ENCODE measurements at places on chromosomes 7 and 10.
A peak's percentile ranks its signal among the peaks of the same experiment; 100 is the strongest.

DNA sequence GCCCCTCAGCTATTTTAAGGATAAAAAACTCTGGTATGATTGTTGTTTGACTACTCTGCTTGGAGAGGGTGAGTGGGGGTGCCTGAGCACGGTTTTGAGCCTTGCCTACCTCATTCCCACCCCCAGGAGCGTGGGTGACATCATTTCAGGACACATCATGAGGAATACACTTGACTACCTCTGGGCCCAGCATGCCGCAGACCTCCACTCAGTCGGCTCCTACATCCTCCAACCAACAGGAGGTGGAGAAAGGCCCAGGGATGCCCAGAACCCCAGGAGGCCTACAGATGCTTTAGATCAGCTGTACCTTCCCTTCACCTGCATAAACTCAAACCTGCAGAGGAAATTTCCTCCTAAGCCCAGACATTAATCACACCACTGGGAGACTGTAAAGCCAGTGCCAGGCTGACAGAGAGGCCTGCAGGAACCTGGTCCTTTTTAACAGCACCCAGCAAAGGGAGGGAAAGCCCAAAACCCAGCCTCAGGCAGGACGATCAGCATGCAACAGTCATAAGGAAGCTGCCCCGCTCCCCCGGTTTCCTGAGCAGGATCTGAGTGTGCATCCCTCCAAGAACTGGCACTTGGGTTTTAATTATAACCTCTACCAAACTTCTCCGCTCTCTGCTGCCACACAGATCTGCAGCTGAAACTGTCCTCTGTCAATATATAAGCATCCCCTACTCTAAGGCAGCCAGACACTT is 61.7 kb upstream of the ZNRF2 start:
- no peak for DNase-seq

GRCh38 chr10:125377368-125377767 is 217.0 kb upstream of the CTBP2 start:
- no peak for DNase-seq

GRCh38 chr10:48821692-48822091 is 117.9 kb downstream of the LRRC18 start:
- no peak for DNase-seq

GRCh38 chr7:42392826-42393225 is 155.8 kb upstream of the GLI3 start:
- no peak for DNase-seq

- no peak for DNase-seq
Measured at GRCh38 chr10:58647376-58648112, 134.9 kb downstream of the BICC1 start.

DNA sequence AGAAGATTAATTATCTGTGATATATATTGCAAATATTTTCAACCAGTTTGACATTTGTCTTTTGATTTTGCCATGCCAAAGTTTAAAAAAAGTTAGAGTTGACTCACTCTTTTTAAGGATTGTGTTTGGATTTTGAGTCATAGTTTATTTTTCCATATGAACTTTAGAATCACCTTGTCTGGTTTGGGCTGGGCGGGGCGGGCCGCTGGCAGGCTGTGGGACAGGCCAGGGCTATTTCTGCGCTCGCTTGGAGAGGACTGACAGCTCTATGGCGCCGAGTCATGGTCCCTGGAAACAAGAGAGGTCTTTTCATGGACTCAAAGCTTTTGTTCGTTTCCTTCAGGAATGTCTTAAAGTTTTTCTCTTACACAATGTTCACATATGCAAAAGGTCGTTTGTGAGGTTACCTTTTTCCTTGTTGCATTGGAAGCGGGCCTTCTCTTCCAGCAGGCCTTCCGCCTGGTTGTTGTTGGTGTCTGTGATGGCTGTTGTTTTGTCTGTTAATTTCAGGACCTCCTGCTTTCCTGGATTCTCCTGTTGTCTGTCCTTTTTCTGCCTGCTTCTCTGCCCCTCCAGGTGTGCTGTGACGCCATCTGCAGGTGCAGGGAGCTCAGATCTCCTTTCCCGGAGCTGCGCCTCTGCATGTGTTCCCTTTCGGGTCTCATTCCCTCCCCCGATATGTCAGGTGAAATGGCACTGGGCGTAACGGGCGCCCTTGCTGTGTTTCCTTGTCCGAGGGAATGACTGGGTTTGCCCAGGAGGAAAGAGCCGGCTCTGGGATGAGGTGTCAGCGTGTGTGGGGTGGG is 53.8 kb downstream of the INPP5A start:
- no peak for DNase-seq

DNA sequence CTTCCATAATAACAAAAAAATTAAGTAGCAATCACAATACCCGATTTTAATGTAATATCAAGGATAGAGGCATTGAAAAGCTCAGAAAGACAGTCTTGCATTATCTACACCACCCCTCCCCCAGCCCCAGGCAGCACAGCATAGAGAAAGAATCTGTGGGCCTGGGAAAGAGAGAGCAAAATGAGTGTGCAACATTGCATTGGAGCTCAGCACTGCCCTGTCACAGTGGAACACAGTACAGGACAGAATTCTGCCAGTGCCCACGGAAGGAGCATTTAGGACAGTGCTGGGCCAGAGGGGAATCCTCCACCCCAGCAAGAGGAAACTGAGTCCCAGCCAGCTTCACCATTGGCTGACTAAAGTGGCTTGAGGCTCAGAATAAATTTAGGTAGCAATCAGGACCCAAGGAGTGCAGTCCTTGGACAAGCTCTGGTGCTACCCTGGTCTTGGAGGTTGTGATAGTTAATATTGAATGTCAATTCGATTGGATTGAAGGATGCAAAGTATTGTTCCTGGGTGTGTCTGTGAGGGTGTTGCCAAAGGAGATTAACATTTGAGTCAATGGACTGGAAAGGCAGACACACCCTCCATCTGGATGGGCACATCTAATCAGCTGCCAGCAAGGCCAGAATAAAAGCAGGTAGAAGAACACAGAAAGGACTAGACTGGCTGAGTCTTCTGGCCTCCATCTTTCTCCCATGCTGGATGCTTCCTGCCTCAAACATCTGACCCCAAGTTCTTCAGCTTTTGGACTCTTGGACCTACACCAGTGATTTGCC is 234.4 kb downstream of the ANK3 start:
- no peak for DNase-seq

DNA sequence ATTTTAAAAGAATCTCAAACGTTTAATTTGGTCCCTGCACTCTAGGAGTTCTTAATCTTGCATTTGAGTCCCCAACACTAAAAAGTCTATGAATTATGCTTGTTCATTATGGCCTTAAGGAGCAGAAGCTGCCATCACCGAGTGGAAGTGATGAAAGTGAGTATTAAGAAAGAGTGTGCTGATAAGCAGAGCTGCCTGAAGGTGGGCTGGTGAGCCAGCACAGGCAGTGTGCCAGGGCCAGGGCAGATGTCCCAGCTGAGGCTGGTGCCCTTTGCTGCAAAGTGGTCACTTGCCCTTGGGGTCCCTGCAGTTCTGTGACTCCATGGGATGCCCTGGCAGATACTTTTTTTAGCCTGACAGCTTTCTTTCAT is 72.9 kb upstream of the LOXL4 start:
- DNase-seq, result no peak

DNA sequence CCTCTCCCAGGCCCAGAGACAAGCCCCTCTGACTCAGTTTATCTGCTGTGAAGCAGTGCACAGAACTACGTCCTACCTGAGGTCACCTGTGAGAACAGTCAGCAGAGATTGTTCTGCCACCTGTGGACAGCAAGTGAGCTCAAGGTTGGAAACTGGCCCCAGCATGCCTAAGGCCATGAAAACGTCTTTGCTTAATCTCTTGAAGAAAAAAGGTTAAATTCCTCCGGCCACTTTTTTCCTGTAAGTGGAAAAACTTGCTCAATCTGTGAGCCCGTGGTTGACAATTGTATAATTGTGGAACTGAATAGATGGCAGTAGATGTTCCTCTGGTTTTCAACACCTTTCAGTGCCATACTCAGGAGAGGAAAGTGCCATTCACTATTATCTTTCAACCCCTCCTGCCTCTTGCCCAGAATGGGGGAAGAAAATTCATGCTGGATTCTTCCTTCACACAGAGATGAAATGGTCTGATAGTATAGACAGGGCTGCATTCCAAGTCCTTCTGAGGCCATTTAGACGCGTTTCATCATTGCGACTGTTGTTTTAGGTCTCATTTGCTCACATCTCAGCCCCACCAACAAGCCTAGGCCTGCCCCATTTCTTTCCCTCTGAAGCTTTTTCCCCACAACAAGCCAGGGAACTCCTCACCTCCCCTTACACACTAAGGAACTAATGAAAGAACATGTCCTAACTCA is 292.9 kb downstream of the FZD1 start:
- DNase-seq, result no peak

GRCh38 chr10:89275383-89275782 is 23.8 kb upstream of the LIPA start:
- no peak for DNase-seq

DNA sequence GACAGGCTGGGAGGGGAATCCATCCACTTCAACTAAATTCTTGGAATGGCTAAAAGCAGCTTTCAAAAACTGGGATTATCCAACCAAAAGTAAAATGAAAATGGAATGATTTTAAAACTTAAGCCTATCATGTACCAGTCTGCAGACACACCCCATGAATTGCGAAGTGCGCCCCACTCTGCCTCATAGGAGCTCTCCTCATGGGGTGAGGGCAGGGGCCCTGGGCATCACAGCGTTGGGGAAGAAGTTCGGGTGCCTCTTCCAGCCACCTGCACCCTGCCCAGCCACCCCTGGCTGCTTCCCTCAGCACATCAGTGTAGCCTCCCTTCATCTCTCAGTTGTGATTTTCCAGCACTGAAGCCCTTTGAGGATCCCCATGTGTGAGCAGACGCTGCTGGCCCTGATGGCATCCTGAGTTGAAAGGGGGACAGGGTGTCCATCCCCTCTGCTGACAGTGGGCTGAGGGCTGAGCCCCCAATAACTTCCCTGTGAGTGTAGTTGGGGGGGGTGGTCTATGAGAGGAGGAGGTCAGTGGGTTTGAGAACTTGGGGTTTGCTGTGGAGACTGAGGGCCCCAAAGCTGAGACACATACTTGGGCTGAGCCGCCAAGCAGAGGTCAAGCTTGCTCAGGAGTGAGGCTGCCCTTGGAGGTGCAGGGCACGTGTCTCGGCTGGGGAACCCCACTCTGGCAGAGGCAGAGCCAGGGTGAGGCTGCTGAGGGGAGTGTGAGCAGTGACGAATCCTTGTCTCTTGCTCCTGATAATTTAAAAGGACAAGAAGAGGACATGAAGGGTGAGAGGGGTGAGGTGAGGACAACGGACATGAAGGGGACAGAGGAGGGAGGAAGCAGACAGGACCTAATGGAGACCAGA is 542.1 kb downstream of the TCERG1L start:
- DNase-seq, result no peak

DNA sequence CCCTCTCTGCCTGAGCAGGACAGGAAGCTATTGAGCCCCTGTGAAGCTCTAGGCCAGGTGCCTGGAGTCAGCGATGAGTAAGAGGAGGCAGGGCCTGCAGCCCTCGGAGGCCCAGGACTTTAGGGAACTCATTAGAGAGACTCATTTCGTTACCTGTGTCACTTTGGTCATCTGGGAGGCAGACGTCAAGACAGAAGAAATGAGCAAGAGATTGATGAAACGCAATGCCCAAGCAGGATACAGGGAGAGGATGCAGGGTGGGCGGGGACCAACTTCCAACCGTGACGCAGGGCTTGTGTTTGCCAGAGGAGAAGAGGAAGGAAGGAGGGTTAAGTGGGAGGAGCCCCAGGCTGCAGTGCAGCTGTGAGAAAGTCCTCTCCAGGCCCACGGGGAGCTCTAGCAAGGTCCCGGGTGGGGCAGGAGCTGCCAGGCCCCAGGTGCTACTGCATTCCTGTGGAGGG is 26.4 kb upstream of the GNA12 start:
- DNase-seq, result peak; percentile 67

DNA sequence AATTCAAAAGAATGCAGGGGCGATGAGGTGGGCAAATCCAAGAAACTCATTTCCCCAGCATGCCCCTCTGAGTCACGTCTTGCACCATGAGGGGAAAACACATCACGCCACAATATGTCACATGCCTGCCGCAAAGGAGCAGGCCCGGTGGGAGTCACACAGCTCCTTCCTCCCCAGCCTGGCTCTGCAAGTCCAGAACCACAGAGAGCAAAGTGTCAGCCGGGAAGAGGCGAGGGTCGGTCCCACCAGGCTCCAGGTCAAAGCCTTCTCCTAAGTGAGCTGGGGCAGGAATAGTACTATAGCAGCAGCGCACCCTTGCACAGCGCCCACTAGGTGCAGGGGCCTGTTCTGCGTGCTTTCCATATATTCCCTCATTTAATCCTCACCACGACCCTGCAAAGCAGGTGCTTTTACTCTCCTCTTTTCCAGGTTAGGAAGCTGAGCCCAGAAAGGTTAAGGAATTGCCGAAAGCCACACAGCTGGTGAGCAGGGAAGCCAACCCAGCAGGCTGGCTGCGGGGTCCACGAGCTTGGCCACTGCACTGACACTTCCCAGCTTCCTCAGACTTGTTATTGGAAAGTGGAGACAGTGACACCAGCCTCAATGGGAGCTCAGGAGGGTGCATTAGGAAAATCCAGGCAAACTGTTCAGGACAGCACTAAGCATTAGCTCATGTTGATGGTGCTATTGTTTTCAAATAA is 94.0 kb upstream of the ZMIZ1 start:
- peak; percentile 31 for DNase-seq

DNA sequence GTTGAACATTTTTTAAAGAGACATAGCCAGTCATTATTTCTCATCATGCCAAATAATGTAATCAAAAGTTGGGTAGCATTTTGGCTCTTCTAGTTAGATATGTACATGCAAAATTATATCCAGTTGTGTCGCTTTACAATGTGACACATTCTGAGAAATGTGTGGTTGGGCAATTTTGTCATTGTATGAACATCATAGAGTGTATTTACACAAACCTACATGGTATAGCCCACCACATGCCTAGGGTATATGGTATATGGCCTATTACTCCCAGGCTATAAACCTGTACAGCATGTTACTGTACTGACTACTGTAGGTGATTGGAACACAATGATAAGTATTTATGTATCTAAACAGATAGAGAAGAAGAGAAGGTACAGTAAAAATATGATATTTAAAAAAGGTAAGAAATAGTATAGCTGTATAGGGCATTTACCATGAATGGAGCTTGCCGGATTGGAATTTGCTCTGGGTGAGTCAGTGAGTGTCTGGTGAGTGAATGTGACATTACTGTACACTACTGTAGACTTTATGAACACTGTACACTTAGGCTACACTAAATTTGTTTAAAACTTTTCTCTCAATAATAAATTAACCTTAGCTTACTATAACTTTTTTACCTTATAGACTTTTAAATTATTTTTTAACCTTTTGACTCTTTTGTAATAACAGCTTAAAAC is 16.5 kb downstream of the ZNF365 start:
- DNase-seq, result no peak

DNA sequence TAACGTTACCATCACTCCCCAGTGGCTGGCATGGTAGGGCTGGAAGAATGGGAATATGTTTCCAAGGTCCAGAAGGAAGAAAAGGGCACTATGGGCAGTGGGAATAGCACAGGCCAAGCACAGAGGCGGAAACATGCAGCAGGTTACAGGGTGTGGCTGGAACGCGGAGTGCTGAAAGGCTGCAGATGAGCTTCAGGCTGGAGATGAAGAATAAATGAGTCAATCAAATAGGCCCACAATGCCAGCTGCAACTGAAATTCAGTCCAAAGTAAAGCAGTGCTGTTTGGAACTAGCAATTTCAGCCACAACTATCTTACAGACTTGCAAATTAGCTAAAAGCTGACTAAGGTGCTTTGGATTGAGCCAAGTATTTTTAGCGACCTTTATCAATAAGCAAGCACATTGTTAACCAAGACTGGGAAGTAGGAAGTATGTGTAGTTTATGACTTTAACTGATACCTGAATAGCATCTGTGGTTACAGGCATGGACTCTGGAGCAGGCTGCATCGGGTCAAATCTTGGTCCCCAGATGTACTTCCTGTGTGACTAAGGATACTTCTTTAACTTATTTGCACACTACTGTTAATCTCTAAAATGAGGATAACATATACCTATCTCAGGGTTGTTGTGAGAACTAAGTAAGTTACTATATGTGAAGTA is 77.5 kb upstream of the CTTNBP2 start:
- no peak for DNase-seq

GRCh38 chr10:118844731-118845521 is 90.2 kb upstream of the CACUL1 start:
- no peak for DNase-seq
